ENCODE measurements at places on chromosomes 7 and 10. TPM values are rescaled to one million over a fixed set of nuclear protein-coding genes. Genes with fewer than 3 reads are reported as not detected.

DNA sequence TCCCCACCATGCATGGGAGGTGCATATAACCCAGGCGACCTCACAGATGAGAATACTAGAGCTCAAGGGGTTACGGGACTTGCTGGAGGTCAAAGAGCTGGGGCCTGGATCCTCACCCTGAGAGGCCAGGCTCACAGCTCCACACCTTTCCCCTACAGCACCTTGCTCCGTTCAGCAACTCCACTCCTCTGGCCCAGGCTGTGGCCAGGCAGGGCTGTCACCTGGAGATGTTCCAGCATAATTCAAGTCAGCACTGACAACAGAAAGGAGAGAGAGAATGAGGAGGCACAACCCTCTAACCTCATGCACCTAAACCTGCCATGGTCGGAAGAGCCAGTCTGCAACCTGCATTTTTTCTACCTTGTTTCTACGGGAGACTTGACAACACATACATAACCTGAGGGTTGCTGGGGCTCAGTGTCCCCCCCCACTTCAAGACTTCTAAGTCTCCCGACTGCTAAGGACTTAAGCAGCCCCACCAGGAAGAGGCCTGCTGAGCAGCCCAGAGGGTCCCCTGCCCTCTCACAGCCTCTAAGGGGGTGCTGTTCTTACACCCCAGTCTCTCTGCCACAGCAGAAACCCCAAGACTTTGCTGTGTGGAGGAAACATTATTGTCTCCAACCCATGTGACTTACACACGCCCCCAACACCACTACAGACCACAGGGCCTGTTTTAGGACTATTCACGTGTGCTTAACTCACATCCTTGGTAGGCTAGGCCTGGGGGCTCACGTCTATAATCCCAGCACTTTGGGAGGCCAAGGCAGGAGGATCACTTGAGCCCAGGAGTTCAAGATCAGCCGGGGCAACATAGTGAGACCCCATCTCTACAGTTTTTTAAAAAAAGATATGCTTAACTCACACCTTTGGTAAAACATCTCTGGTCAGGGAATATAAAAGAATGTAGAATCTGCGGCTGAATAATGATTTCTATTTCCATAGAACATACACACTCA lies 175.6 kb downstream of the FAM107B start:
- DNase-seq: no peak

DNA sequence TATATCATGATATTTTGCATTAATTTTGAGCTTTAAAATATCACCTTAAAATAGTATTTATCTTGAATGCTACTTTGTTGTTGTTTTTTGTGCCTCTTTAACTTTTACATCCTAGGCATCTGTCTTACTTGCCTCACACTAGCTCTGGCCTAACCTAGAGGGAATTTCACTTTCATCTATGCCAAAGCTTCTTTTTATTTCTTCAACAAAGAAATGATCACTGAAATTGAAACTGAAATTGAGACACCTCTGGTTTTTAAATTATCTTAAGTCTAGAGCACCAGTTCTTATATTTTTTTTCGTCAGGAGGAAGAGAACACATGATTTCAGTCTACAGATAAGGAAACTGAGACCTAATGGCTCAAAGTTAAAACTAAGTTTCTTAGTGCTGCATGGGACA lies 3.5 kb upstream of the SCIN start:
- no peak for DNase-seq

- DNase-seq: no peak
Measured at GRCh38 chr7:124205526-124205925, 172.7 kb upstream of the TMEM229A start.

Gene LEP
- total RNA-seq: not detected

DNA sequence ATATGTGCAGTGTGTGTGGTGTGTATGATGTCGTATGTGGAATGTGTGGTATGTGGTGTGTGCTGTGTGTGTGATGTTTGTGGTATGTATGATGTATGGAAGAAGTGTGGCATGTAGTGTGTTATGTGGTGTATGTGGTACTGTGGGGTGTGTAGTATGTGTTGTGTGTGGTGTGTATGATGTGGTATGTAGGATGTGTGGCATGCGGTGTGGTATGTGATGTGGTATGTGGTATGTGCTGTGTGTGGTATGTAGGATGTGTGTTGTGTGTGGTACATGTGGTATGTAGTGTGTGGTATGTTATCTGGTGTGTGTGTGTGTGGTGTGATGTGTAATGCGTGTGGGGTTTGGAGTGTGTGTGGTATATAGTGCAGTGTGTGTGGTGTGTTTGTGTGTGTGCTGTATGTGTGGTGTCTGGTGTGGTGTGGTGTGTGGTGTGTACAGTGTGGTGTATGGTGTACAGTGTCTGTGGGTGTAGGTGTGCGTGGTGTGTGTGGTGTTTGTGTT lies 129.6 kb downstream of the ATP6V0E2 start:
- no peak for DNase-seq

Gene AOAH
- total RNA-seq: 1.4 TPM

DNA sequence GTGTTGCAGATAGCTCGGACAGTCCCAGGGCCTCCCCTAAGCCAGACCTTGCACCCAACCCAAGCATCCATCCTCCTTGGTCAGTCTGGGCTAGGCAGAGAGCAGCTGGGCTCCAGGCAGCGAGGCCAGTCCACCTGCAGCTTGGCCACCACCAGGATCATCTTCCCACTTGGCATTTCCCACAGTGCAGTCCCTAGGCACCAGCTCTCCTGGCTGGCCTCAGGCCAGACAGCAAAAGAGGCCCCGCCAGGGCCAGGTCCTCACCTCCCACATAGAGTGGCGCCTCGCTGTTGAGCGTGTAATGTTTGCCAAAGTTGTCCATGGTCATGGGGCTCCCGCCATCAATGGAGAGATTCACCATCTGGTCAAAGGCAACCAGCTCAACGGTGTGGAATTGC lies 171.7 kb downstream of the LCOR start:
- no peak for DNase-seq

DNA sequence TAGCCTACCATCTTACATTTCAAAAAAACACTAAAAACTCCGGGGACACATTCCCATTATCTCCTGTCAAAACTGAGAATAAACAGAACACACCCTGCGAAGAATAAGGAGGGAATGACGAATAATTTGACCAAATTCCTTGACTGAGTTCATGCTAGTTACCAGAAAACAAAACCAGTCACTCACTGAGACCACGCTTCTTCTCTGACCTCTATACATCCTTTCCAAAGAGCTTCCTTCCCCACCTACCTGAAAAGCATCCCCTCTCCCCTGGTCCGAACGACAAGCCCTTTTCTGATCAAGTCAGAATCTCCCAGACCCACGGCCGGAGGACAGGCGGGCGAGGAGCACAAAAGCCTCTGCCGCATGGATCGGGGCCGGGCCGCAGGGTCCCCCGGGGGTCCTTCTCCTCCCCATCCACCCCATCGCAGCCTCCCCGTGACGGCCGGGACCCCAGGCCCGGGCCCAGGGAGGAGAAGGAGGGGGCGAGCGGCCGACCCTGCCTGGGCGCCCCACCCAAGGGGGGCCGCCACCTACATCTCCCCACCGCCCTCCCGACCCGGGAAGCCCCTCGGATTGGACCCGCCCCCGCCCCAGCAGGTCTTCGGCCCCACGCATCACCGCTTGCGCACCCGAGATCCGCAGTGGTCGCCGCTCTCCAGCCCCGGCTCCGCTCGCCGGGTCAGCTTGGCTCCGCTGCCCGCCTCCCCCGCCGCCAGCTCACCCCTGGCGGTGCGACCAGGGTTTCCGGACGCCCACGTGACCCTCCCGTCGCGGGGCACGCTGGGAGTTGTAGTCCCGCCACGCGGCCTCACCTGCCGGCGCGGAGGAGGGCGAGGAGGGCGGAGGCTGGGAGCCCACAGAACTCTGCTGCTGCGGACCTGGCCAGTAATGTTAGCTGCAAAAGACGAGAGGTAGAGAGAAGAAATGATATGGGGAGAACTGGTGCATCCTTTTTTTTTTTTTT lies at the start of gene SLC37A3:
TSS of gene SLC37A3 (minus strand) at position 747 of the 967 bp plus-strand sequence. CDS start 16,004 bp downstream, outside the sequence.
- DNase-seq: peak; percentile 85

Gene CLDN4
- total RNA-seq: not detected

Gene AASS
- 6.3 TPM for total RNA-seq

DNA sequence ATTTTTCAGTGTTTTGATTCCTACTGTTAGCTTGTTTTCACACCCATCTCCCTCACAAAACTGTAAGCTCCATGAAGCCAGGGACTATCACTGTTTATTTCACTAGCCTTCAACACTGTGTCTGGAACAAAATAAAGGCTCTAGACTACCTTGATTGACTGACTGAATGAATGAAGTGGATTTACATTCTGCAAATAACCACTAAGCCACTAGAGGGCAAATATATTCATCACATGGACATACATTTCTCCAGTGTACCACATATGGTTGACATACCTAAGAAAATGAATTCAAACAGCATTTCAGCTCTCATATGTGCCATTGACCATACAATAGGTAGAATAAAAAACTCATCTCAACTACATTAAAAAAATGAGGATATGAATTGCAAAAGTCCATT lies 185.9 kb downstream of the RAB11FIP2 start:
- DNase-seq: no peak

GRCh38 chr7:155789001-155789725 lies 23.1 kb downstream of the SHH start:
- no peak for DNase-seq

Gene ATE1
- total RNA-seq: 31.0 TPM

- no peak for DNase-seq
Measured at GRCh38 chr10:44306762-44307161, 78.1 kb downstream of the CXCL12 start.

Gene SLC18A3
- not detected for total RNA-seq

GRCh38 chr7:29920491-29920890 lies 69.1 kb downstream of the SCRN1 start:
- no peak for DNase-seq

DNA sequence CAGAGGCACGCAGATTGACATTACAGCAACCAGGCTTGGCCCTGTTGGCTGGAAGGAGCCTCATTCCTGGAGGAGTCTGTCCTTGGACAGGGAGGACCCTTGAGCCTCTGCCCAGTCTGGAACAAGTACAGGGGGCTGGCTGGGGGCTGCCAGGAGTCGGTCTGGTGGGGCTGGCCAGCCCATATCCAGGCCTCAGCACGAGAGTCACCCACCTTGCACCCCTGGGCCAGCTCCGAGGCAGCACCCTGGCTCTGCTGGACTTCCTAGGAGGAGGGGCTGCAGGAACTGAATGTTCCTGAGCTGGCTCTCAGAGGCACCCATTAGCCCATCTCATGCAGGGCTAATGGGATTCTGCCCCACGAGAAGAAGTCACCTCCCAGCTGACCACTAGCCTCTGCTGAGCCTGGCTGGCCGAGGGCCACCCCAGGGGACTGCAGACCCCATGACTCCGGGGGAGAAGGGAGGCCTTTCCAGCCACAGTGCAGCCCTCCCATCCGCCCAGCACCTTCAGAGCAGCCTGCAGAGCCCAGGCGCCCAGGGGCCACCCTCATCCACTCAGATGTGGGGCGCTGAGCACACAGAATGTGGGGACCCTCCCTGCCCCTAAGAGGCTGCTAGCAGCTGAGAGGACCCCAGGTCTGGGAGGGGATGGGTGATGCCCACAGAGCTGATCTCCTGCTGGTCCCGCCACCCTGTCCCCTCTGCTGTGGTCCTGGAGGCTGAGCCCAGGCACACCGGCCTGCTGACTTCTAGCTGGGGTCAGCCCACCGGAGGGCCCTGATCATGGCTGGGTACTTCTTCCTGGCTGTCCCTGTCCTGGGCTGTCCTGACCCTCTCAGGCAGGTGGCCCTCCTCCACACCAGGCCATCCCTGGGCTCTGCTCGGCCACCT lies 14.8 kb upstream of the INPP5A start:
- DNase-seq: peak; percentile 8

GRCh38 chr7:157691586-157692459 lies 355.0 kb downstream of the DNAJB6 start:
- DNase-seq: no peak

- DNase-seq: no peak
Measured at GRCh38 chr7:55272328-55272727, 92.8 kb upstream of the LANCL2 start.

Gene LANCL2
- total RNA-seq: 21.5 TPM

Gene RPEL1
- not detected for total RNA-seq

DNA sequence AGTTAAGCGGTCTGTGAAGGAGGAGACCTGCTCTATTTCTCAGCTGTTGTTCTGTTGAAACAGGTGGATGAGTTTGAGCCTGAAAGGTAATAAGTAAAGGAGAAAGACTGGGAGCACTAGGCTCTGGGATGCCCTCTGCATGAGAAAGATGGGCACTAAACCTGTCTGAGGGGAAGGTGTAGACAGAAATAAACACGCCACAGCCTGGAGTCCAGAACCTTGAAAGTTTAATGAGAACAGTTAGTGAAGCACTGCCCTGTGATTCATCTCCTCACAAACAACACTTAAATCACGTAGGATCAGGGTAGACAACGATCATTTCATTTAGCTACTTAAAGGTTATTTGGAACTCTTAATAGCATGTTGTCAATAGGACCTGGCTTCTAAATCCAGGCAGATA lies 193.1 kb downstream of the PHTF2 start:
- no peak for DNase-seq

Gene IL2RA
- 160 TPM for total RNA-seq

DNA sequence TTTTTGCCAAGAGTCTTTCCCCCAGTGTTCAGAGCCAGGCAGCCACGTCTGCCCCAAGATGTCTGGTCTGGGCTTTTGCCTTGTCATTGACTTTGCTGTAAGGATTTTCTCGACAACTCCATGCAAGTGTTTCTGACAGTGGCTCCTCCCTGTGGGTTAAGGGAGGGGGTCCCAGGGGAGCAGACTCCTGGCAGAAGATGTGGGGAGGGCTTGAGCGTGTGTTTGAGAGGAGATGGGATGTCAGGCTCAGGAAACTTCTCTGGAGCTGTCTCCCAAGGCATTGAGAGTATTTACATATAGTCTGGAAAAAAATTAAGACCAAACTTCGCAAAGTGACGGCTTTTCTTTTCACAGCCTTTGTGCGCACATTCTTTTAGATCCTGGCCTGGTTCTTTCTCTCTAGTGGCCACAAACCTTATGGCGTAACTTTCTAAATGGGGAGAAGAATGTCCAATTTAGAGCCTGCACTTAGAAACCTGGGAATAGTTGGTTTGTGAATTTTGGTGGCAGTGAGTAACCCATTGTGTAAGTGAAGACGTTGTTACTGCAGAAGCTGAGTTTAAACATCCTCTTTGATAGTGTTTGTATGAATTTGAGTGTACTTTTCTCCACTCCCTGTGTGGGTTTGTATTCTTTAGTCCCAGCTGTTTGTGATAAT lies 201.5 kb downstream of the LRMDA start:
- no peak for DNase-seq

DNA sequence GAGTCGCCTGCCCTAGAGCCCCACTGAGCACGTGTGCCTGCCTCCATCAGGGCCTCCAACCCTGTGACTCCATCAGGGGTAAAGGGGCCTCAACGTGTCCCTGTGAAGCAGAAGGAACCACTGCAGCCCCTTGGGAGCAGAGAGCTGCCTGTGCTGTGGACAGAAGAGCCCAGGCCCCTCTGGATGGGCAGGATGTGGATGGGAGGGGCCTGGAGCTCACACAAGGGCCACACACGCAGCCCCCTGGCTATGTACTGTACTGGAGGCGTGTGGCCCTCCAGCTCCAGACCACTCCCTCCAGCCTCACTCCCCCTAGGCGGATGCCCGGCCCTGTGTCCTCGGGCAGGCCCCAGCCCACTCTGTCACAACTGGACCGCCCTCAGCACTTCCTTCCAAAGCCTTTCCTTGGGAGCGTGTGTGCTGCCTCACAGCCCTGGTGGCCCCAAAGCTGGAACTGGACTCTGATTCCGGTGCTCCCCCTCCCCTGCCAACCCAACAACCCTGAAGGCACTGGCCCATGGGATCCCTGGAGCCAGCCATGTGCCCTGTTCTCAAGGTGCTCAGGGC lies 238.0 kb downstream of the TCERG1L start:
- DNase-seq: no peak

GRCh38 chr10:49579621-49580020 lies 30.5 kb upstream of the SLC18A3 start:
- DNase-seq: no peak

Gene CNTNAP2
- 1.3 TPM for total RNA-seq

Measured in activated B cell treated with CpG ODN at 0.5 μM for 24 hours (primary cell).